ENCODE measurements at places on chromosomes 3 and 15.

- DNase-seq, result no peak
Measured at GRCh38 chr3:98906230-98906629, 4.7 kb upstream of the DCBLD2 start.

DNA sequence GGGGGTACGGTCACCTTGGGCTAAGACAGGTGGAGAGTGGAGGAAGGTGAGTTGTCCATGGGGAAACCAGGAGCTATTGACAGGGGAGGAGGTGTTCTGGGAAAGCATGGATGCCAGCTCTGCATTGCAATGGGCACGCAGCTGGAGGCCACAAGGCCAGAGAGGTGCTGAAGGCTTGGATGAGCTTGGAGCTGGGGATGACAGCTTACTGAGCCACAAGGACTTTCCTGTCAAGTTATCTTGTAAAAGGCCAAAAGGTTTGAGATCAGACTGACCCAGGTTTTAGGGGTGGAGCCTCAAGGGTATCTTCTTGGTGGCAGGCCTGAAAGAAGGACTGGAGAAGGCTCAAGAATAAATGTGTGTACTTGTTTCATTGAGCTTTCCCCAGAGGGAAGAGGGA is 115.2 kb downstream of the ASB7 start:
- DNase-seq, result no peak

DNA sequence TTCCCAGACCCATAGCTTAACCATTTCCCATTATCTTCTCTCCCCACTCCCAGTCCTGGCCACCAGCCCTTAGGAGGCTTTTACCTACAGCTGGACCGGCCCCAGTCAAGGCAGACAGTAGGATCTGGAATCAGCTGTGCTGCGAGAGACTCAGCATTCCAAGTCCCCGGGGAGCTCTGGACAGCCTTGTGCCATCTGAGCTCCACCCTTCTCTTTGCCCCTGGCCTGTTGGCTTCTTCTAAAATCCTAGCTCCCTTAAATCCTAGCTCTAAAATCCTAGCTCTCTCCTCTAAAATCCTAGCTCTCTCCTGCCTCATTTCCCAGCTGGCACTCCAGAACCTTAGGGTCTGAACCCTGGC is 21.3 kb downstream of the MEGF11 start:
- DNase-seq, result no peak

DNA sequence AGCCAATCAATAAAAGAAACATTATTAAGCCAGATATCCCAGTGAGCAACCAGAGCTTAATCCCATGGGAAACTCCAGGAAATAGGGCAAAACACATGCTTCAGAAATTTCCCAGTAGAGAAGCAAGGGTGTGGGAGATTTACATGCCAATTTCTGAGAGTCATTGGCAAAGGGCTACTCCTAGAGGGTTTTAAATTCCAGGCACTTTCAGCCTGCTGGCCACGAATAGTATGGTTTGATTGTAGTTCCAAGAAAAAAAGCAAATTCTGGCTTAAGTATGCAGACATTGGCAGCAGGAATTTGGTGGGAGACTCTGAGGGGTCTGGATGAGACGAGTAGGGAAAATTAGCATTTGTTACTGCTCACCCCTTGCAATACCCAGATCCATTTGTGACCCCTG is 402.1 kb upstream of the SUCLG2 start:
- DNase-seq, result no peak

DNA sequence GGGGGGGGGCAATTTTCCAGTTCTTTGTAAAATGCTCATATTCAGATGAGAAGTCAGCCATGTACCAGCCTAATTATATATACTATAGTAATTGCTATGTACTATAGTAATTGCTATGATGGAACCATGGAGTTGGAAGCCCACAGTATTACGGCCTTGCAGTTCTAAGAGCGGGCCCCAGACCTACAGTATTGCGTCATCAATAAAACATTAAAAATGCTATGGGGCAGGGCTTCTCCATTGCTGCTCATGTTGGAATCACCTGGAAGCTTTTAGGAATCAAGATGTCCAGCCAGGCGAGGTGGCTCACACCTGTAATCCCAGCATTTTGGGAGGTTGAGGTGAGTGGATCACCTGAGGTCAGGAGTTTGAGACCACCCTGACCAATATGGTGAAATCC is 443.7 kb upstream of the GRM7 start:
- DNase-seq, result no peak

Measured in effector CD8-positive, alpha-beta T cell (primary cell).